Neuronal stem cell (in vitro differentiated cells): ENCODE measurements at places on chromosomes 5 and 9.

DNA sequence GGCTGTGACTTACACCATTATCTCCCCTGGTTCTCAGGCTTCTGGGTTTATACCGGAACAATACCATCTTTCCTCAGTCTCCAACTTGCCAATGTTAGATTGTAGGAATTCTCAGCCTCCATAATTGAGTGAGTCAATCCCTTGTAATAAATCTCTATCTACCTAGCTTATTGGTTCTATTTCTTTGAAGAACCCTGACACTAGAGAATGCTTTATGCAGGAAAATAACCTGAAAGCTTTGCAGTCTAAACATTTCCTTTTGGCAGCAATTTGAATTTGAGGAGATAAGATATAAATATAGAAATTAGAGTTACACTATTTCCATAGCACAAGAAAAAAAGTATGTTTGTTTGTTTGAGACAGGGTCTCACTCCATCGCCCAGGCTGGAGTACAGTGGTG lies 278.1 kb upstream of the CDH18 start:
- H3K27me3 ChIP-seq, result no peaks in the 10 kb centered on the region
- no peaks in the 10 kb centered on the region for H3K36me3 ChIP-seq
- H3K4me1 ChIP-seq, result no peaks in the 10 kb centered on the region
- DNase-seq, result no peak
- H3K4me3 ChIP-seq, result no peak overlapping the region

DNA sequence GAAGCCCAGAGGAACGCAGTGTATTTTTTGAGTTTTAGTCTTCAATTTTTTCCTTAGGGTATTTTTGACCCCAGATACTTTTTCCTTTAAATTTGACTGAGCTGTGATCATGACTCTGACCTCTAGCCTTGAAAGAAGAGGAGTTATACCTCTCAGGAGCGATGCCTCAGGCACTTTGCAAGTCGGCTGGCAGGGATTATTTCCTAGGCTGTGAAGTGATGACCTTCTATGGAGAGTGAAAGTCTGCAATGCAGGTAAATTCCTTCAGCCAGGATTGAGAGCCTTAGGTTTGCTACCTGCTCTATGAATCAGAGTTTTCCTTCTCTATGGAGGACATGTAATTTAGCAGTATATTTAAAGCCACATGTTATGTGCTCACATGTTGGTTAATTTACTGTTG lies 10.8 kb upstream of the NUDT12 start:
- H3K4me1 ChIP-seq, result no peaks in the 10 kb centered on the region
- no peak overlapping the region for H3K27ac ChIP-seq
- H3K27me3 ChIP-seq, result no peaks in the 10 kb centered on the region
- H3K36me3 ChIP-seq, result no peaks in the 10 kb centered on the region
- DNase-seq, result no peak

GRCh38 chr5:72347801-72348308 lies 27.7 kb downstream of the PTCD2 start:
- no peak overlapping the region for H3K4me3 ChIP-seq
- no peaks in the 10 kb centered on the region for H3K27me3 ChIP-seq
- peaks cover 44% of the 10 kb centered on the region for H3K36me3 ChIP-seq
- H3K4me1 ChIP-seq, result no peaks in the 10 kb centered on the region

GRCh38 chr9:84590706-84591105 lies 78.8 kb upstream of the NTRK2 start:
- H3K4me3 ChIP-seq, result no peak overlapping the region
- no peak overlapping the region for H3K27ac ChIP-seq
- no peak for DNase-seq
- no peaks in the 10 kb centered on the region for H3K36me3 ChIP-seq

- no peaks in the 10 kb centered on the region for H3K4me1 ChIP-seq
- H3K27me3 ChIP-seq, result no peaks in the 10 kb centered on the region
- no peaks in the 10 kb centered on the region for H3K36me3 ChIP-seq
- no peak overlapping the region for H3K27ac ChIP-seq
- H3K4me3 ChIP-seq, result no peak overlapping the region
These were observed 11.8 kb upstream of the REEP5 start for GRCh38 chr5:112933651-112934365.

DNA sequence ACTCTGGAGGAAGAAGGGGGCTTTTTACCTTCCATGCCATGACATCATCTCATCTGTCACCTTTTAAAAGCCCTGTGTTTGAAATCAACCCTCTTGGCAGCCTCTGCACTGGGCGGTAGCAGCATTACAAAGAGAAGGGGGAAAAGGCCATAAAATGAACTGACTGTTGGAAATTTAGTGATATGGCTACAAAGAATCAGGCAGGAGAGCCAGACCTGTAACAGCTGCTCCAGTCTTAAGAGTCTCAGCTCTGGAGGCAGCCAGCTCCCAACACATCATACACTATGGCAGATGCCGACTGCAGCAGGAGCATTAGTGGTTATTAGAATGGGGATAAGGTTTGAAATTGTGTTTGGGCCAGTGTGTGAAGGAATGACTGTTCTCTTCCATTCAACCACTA lies 257.5 kb downstream of the DMAC1 start:
- H3K4me1 ChIP-seq, result no peaks in the 10 kb centered on the region
- DNase-seq, result no peak
- no peaks in the 10 kb centered on the region for H3K36me3 ChIP-seq
- no peaks in the 10 kb centered on the region for H3K27me3 ChIP-seq

GRCh38 chr9:136019681-136020060 lies 58.5 kb upstream of the UBAC1 start:
- H3K36me3 ChIP-seq, result no peaks in the 10 kb centered on the region
- peaks cover 5% of the 10 kb centered on the region for H3K4me1 ChIP-seq
- no peak overlapping the region for H3K27ac ChIP-seq
- no peak overlapping the region for H3K4me3 ChIP-seq
- no peak for DNase-seq

DNA sequence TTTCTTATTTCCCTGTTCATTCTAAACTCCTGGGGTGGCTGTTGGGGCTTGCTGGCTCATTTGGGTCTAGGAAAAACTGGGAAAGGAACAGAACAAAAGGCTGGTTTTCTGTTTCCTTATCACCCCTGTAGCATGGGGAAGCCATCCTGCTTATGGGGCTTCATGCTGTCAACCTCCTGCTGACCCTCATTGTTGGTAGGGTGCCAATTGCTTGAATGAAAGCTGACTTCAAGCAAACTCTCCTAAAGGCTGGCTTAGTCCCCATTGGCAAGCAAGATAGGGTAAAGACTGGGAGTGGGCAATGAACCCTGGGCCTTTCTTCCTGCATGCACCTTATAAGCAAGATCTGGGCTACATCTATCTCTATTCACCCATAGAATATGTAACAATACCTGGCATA lies 511.6 kb downstream of the DMAC1 start:
- no peaks in the 10 kb centered on the region for H3K36me3 ChIP-seq
- no peak overlapping the region for H3K27ac ChIP-seq
- H3K27me3 ChIP-seq, result no peaks in the 10 kb centered on the region
- no peak overlapping the region for H3K4me3 ChIP-seq
- DNase-seq, result no peak
- H3K4me1 ChIP-seq, result peaks cover 4% of the 10 kb centered on the region

DNA sequence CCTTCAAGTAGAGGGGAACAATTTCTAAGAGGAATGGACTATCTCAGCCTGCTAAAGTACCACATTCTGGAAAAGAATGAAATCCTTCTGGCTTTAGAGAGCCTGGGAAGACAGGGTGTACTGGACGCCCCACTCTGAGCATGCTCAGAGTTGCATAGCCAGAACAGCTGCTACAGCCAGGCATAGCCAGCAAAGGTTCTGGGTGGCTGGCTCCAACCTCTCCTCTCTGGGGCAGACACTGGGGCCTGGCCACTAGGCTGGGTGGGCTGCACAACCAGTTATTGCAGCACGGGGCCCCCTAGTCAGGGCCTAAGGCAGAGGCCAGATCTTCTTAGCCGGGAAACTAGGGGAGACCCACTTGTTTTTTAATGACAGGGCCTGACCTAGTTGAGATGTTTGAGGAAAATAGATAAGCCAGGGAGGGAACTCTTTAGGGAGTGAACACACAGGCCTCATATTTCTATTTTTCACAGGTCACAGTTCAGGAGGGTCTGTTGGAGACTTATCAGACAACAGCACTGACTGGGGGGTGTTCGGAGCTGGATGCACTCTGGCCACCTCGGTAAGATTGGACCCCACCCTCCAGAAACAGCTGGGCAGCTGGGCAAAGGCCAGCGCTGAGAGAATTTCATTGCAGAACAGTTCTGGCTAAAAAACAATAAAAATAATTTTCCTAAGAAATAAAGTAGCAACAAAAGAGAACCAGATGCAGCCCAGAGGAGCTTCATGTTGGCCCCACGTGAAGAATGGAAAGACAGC lies 142.9 kb downstream of the LPAR1 start:
- no peak for DNase-seq
- H3K27ac ChIP-seq, result no peak overlapping the region

GRCh38 chr5:5339257-5339656 lies 83.2 kb upstream of the ICE1 start:
- no peak for DNase-seq
- no peaks in the 10 kb centered on the region for H3K27me3 ChIP-seq
- no peaks in the 10 kb centered on the region for H3K36me3 ChIP-seq
- H3K4me1 ChIP-seq, result peaks cover 12% of the 10 kb centered on the region
- H3K27ac ChIP-seq, result no peak overlapping the region

DNA sequence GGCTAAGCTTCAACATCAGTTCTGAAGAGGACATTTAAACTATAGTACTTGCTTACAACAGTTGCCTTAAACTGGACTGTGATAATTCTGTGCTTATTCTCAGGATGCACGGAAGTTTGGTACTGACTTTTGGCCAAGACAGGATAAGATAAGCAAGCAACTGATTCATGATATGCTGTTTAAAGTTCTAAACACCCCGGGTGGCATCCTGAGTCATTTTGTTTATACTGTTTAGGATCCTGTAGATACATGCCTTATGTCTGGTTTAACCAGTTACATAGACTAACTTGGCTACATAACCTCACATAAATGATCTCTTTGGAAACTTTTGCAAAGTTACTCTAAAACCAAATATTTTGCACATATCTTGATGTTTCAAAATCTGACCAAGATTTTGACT lies 95.9 kb downstream of the CDH9 start:
- H3K27me3 ChIP-seq, result no peaks in the 10 kb centered on the region
- no peaks in the 10 kb centered on the region for H3K36me3 ChIP-seq
- no peak for DNase-seq
- no peak overlapping the region for H3K4me3 ChIP-seq
- no peak overlapping the region for H3K27ac ChIP-seq
- H3K4me1 ChIP-seq, result no peaks in the 10 kb centered on the region

- no peaks in the 10 kb centered on the region for H3K36me3 ChIP-seq
- H3K4me3 ChIP-seq, result no peak overlapping the region
- H3K27ac ChIP-seq, result no peak overlapping the region
- no peaks in the 10 kb centered on the region for H3K4me1 ChIP-seq
These were observed 117.6 kb downstream of the PRDM6 start for GRCh38 chr5:123206618-123207017.

DNA sequence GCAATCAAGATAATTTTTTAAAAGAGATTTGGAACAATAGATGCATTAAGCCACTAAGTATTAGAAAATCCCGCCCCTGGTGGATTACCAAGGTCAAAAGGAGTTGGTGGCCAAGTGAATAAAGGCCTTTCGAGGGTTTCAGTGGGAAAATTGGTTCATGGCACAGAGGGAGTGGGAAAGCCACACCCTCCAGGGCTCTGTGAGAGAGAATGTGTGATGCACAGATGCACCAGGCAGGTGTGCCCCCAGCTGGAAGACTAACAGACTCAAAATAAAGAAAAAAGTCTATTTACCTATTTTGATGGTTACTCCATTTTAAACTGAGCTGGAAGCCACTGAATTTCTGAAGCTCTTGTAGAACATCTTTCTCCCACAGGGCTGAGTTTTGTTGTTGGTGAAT lies 278.0 kb downstream of the DRD1 start:
- no peak overlapping the region for H3K27ac ChIP-seq
- no peaks in the 10 kb centered on the region for H3K4me1 ChIP-seq
- no peaks in the 10 kb centered on the region for H3K27me3 ChIP-seq
- no peaks in the 10 kb centered on the region for H3K36me3 ChIP-seq
- H3K4me3 ChIP-seq, result no peak overlapping the region
- DNase-seq, result no peak

GRCh38 chr9:114300846-114301797 lies 21.8 kb upstream of the ORM1 start:
- no peak for DNase-seq
- peaks cover 2% of the 10 kb centered on the region for H3K27me3 ChIP-seq
- peaks cover 30% of the 10 kb centered on the region for H3K36me3 ChIP-seq
- peaks cover 6% of the 10 kb centered on the region for H3K4me1 ChIP-seq
- no peak overlapping the region for H3K27ac ChIP-seq
- no peak overlapping the region for H3K4me3 ChIP-seq

DNA sequence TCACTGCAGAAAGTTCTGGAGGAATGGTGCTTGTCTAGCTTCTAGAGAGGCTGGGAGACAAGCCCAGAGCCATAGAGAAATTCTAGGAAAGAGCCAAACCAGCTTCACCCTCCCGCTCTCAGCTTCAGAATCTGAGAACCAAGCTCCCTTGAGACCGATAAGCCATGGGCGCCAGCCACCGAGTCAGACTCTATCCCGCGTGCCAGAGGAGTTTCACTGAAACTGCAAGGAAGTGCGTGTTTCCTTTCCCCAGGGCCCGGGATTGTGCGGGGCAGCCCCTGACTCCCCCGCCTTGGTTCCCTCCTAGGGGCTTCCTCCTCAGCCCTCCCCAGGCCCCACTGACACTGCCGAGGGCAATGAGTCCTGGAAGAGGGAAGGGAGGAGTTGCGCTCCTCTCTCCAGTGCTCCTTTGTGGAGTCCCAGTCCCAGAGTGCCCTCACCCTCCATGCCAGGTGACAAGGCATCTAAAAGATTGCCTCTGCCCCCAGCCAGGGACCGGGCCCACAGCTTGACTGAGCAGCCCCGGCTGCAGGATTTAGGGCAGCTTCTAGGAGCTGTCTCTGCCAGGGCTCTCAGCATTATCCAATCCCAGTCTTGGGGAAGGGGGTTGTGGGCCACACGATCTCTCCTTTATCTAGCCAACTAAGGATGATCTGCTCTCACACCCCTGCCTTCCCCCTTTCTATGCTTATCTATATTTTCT lies 18.4 kb upstream of the TCF7 start:
- no peak overlapping the region for H3K4me3 ChIP-seq
- H3K36me3 ChIP-seq, result no peaks in the 10 kb centered on the region
- no peak overlapping the region for H3K27ac ChIP-seq
- H3K4me1 ChIP-seq, result no peaks in the 10 kb centered on the region

GRCh38 chr5:179191506-179192184 lies 131.5 kb downstream of the ZNF354C start:
- no peak overlapping the region for H3K27ac ChIP-seq
- H3K4me1 ChIP-seq, result peaks cover 11% of the 10 kb centered on the region
- H3K27me3 ChIP-seq, result no peaks in the 10 kb centered on the region
- H3K4me3 ChIP-seq, result no peak overlapping the region
- no peak for DNase-seq

- peaks cover 36% of the 10 kb centered on the region for H3K36me3 ChIP-seq
- no peaks in the 10 kb centered on the region for H3K27me3 ChIP-seq
- no peak overlapping the region for H3K4me3 ChIP-seq
- H3K27ac ChIP-seq, result no peak overlapping the region
These were observed 7.0 kb downstream of the MAMDC4 start for GRCh38 chr9:136858844-136859757.
